Mammary epithelial cell (primary cell): ENCODE measurements at places on chromosomes 6 and 20.
A peak's percentile ranks its signal among the peaks of the same experiment; 100 is the strongest.

DNA sequence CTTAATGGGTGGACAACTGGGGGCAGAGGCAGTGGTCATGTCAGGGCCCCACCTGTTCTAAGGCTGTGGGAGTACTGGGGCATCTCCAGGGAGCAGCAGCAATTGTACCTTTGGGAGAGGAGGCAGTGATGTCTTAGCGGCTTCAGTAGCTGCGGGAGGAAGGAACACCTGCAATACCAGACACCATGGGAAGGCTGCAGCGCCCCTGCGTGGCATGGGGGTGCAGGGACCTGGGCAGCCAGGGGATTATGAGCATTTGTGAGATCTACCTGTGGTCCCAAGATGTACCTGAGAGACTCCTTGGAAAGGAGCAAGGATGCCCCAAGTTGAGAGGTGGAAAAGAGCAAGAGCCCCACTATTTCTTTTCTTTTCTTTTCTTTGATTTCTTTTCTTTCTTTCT is 112.1 kb upstream of the GPR6 start:
- no peak for DNase-seq

DNA sequence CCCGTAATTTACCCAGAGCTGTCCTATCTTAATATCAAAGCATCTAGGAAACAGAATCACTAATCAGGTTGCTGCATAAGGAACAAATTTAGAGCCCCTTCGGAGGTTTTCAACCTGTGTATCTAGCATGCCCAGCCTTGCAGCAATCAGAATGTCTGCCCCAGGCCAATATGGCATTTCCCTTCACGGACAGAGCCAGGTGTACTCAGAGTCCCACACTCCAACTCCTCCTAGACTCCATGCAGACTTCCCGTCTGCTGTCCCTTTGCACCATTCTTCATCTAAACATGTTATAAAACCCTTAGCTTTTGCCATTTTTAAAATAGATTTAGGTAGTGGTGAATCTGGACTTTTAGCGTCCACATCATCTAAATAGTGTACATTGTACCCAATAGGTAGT is 61.0 kb downstream of the ZHX3 start:
- DNase-seq, result no peak

DNA sequence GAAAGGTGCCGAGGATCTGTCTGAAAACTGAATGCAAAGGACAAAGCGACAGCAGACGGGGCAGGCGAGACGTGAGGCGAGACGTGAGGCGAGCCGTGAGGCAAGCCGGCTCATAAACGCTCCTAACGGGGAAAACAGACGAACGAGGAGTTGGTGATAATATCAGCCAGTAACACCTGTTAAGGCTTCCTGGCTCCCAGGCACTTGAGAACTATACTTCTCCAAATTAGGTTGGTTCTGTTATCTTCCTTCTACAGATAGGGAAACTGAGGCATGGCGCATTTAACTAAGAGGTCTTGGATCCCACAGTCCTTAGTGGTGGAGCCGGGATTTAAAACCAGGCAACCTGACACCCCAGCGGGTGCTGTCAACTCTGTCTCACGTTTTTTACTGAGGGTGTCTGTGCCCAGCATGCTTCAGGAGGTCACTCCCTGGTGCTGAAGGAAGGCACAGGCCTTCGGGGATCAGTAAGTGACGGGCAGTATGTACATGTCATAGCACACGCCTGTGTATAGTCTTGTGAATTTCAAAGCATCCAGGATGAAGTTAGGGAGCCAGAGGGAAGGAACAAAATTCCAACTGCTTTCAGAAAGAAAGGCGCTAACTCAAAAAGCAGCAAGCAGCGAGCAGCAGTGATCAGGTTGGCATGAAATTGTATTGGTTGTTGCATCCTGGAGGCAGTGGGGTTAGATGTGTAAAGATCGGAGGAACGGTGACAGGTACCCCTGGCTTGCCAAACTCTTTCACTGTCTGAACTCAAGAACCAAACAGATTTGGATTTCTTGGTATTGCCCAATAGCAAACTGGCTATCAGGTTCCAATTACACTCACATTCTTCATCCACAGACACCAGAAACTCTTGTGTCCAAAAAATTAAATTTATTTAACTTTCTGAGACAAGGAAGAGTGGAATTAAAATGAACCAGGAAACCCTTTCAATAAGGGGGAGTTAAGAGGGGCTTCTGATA is 318.7 kb downstream of the THBS2 start:
- no peak for DNase-seq

GRCh38 chr20:52039790-52040189 is 151.8 kb downstream of the ZFP64 start:
- no peak for DNase-seq

DNA sequence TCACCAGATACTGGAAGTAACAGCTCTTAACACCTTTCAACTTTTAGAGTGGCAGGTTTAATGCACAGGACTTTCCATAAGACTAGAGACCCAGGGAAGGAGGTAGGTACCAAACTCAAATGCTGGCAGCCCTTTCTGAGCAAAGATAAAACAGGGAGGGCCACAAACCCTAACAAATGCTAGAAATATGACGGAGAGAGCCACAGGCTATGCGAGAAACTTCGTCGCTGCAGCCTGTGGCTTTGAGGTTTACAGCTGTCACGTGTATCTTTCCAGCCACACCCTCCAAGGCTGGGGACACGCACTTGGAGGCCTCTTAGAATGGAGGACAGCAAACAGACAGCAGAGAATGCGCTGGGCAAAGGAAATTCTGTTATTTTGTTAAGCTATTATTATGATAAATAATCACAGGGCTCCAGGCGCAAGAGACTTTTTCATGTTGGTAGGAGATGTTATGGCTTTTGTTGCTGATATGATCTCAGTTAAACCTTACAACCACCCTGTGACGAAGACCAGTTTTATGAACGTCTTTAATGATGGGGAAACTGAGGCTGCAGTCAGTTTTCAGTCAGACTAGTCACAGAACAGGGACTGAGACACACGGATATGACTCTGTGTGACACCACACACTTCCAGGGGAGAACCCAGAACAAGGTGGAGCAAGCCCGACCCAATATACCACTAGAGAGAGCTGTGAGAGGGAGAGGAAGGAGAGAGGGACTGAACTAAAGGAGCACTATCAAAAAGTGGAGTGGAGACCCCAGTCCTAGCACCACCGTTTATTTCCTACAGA is 2.0 kb downstream of the TRAM2 start:
- no peak for DNase-seq

DNA sequence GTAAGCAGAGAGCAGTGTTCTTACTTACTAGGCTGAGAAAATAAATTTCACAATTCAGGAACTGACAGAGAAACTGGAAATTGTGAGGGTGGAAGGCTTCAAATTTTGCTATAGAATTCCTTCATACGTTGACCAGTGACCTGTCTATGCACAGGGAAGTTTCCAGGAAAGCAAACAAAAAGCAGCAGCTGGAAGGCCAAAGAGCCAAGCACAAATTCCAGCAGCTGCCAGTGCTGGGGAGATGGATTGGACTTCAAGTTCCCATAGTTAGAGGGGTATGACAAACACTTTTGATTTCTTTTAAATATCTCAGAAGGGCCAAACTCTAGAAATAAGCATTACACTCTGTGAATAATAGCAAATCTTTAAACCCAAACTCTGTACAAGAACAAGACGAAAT is 299.1 kb upstream of the KCNQ5 start:
- no peak for DNase-seq

DNA sequence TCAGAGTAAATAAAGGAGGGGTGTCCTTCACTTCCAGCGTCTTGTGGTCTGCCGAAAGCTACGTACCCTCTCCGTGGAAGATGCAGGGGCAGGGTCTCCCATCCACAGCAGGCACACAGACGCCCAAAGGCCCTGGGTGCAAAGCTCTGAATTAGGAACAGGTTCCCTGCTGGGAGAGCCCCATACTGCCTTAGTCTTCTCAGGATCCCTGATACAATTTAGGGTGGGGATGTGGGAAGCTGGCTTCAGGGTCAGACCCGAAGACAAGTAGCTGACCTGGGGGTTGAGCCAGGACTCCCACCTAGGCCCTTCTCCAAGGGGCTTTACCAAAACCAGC is 74.1 kb downstream of the TTLL2 start:
- DNase-seq, result no peak

GRCh38 chr6:32168807-32169591 is 4.6 kb downstream of the EGFL8 start:
- no peak for DNase-seq

DNA sequence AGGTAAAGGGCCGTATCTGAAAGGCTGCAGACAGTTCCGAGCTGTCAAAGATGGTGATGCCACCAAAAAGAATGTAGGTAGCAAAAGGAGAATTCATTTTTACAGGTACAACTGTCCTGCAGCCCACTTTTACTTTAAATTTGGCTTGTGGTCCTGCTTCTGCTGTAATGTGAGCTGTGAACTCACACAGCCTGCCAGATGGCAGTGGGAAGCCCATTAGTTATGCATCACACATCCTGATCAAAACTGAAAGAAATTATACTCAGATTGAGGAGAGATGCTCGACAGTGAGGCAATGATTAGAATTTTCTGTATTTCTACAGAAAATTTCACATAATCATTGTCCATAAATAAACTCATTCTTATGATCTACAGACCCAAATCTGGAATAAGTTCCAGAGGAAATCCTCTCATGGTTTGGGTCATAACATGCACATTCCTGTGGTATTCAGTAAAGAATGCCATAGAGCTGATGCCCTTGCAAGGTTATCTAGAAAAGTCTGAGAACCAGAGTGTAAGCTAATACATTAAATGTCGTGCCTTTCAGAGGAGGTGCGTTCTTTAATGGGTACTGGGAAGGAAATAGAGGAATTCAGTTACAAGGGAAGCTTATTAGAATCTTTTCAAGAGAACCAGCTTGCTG is 23.9 kb upstream of the E2F3 start:
- DNase-seq, result no peak

DNA sequence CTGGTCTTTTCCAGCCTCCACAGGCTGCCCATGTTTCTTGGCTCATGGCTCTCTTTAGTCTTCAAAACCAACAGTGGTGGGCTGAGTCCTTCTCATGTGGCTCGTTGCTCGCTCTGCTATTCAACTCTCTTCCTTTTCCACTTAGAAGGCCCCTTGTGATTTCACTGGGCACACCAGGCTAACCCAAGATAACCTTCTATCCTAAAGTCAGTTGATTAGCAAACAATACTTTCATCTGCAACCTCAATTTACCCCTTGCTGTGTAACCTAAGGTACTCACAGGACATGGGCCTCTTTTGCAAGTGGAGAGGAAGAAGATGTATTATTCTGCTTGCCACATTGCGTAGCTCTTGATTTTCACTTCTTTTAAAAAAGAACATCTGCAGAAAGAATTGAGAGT is 79.6 kb downstream of the UTRN start:
- DNase-seq, result no peak

GRCh38 chr20:53425481-53425880 is 168.2 kb downstream of the ZNF217 start:
- no peak for DNase-seq

DNA sequence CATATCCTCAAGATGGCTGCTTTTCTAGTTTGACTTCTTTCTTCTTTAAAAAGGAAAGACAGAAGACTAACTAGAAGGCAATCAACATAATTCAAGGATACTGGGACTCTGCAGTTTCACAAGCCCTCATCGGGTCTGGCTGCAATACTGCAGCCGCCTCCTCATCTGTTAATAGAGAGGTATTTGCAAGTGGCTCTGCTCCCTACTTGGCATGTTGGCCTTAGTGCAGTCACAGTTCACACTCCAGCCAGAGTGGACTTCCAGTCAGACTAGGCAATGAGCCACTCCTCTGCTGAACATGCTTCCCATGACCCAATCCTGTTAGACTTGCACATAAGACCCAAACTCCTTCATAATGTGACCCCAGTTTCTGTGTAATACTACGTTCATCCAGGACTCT is 141.9 kb upstream of the ENPP5 start:
- DNase-seq, result no peak

- DNase-seq, result peak; percentile 98
These were observed 323.1 kb downstream of the HDGFL1 start for GRCh38 chr6:22892452-22892851.

DNA sequence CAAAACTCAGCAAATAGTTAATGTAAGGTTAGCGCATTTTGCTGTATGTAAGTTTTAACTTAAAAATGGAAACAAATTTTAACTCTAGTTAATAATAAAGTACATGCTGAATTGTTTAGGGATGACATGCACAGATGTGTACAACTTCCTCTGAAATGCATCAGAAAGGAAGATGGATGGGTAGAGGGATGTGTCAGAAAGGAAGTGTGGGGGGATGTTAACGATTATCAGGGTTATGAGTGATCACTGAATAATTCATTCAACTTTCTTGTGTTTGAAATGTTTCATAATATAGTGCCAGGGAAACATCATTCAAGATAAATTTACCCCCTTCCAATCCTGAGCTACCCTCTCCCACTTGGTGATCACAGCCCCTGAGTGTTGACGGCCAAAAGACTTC is 87.6 kb downstream of the FOXA2 start:
- no peak for DNase-seq

- peak; percentile 47 for DNase-seq
These were observed 19.5 kb downstream of the PNPLA1 start for GRCh38 chr6:36289281-36289878.

DNA sequence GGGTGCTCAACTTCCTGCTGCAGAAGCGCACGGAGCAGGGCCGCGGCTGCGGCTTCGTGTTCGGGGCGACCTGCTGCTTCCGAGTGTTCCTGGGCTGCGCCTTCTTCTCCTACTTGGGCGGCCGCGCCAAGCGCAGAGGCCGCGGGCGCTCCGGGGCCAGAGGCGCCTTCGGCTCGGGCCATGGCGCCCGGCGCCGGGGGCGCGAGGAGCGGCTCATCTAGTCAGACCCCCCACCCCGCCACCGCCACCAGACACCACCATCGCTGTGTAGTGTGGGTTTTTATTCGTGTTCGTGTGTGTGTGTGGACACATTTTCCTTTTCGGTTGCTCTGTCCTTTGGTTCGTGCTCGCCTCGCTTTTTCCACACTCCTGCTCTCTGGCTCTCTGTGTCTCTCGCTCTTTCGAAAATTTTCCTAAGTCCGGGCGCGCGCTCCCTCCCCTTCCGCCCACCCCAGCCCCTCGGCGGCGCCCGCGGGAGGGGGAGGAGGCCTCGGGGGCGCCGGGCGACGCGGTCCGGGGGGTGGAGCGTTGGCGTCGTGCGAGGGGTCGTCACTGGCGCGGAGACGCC is 38.1 kb downstream of the GNAS start:
- peak; percentile 64 for DNase-seq

GRCh38 chr6:152270301-152270925 is 366.7 kb downstream of the SYNE1 start:
- peak; percentile 75 for DNase-seq

- DNase-seq, result no peak
These were observed 51.3 kb downstream of the DAAM2 start for GRCh38 chr6:39843305-39844020.

GRCh38 chr6:347232-347631 is 44.3 kb upstream of the IRF4 start:
- DNase-seq, result no peak

GRCh38 chr6:158780988-158781691 is 38.0 kb downstream of the EZR start:
- peak; percentile 70 for DNase-seq

DNA sequence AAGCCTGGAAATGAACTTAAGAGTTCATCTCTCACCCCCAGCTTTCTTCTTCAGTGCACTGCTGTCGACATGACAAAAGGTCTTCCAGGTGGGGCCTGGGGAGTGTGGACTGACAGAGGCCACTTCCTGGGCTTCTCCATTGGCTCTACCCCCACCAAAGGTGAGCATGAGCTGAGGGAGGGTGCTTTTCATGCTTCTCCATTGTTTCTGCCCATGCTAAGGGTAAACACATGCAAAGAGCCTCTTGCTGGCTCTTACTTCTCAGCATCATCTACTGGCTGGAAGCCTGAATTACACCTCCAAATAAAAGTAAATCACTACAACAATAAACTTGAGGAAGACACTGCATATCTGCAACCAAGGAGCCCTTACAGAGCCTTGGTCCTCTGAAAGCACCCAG is 227.2 kb downstream of the EPM2A start:
- peak; percentile 17 for DNase-seq
